ENCODE measurements at places on chromosomes 16 and 17.
A peak's percentile ranks its signal among the peaks of the same experiment; 100 is the strongest.

DNA sequence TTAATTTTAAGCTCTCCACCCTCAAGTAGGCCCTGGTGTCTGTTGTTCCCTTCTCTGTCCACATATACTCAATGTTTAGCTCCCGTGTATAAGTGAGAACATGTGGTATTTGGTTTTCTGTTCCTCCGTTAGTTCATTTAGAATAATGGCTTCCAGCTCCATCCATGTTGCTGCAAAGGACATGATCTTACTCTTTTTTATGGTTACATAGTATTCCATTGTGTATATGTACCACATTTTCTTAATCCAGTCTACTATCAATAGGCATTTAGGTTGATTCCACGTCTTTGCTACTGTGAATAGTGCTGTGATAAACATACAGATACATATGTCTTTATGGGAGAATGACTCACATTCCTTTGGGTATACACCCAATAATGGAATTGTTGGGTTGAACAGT is 111.4 kb upstream of the NACA2 start:
- DNase-seq = no peak

DNA sequence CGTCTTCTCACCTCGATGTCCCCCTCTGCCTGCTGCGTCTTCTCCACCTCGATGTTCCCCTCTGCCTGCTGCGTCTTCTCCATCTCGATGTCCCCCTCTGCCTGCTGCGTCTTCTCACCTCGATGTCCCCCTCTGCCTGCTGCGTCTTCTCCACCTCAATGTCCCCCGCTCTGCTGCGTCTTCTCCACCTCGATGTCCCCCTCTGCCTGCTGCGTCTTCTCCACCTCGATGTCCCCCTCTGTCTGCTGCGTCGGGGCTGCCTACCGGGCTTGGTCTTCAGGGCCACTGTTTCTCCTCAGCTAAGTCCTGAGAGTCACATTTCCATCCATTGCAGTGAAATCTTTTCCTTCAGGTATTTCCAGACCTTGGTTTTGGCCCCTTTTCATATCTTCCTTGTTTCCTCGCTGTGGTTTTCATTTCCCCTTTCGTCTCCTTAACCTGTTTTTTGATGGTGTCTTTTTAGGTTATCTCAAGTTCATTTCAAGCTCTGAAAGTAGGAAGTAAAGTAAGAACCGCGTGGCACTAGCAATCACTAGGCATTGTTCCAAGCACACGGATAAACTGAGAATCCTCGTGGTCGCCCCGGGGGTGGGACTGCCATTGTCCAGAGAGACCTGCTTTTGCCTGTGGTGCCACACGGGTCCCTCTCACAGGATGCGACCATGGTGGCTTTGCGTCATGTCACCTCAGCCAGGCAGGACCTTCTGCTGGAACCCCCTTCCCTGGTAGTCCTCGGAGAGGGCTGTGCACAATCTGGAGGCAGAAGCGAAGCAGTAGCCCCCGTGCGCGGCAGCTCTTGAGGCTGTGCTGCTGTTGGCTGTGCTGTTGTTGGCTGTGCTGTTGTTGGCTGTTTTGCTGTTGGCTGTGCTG is 9.5 kb upstream of the ZNF750 start:
- no peak for DNase-seq

GRCh38 chr16:4615384-4616046 is 827 bp upstream of the UBALD1 start:
- DNase-seq = peak; percentile 75

DNA sequence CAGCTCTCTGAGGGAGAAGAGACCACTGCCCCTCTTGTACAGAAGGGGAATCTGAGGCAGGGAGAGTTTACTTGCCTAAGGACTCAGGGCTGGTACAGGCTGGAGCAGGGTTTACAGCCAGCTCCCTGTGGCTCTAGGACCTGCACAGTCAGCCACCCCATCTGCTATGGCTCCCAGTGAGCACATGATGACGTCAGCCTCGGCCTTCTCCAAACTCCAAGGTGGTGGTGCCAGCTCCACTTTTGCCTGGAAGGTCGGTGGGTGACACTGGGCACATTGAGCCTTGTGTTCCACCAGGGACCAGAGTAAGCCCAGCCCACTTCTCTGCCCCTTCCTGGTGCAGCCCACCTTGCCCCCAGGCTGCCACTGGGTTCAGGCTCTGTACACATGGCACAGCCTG is 202.2 kb downstream of the ENGASE start:
- DNase-seq = no peak

GRCh38 chr16:85649411-85650134 is 36.5 kb downstream of the GSE1 start:
- DNase-seq = no peak

DNA sequence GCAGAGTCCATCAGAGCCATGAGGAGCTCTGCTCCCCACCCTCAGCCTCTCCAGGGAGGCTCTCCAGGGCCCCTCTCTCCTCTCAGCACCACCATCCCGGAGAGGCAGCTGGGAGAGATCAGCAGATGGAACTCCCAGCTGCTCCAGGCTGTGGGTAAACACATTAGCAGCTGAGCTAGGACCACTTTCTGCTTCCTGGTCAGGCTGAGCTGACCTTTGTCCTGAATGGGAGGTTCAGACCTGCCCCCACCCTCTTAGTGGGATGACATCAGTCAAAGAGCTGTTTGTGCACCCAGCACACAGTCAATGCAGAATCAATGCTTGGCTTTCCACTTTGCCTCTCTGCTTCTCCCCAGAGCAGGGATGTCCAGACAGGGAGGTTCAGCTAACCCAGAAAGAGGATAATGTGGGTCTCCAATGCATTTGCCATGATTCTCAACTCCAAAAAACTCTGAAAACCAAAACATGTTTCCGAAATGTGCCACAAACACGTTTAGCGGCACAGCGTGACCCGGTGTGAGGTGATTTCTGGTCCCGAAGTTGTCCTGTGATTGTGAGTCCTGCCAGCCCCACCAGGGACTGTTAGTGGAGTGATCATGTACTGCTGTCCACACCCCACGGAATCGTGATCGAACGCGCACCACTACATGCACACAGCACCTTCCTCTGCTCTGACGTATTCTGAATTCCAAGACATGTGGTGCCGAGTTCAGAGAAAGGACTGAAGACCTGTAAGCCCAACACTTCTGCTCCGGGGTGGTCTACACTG is 6.7 kb downstream of the GPR142 start:
- no peak for DNase-seq

DNA sequence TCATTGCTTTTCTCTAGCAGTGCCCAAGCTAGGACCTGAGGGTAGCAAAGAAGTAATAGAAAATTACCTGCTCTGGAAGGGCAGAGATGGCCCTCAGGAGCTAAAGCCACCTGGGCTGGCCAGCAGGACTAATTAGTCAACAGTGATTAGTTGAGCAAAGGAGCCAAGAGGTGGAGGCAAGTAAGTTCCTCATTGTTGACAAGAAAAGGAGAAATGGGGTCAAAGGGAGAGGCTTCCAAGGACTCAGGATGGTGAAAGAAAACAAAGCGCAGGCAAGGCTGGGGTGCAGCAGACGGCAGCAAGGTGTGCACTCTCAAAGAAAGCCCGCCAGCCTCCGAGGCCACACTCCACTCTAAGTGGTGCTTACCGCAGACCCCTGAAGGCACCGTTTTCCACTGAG is 44.6 kb downstream of the CMTM4 start:
- DNase-seq = no peak

GRCh38 chr17:47929218-47930000 is 12.0 kb upstream of the PNPO start:
- DNase-seq = peak; percentile 52

DNA sequence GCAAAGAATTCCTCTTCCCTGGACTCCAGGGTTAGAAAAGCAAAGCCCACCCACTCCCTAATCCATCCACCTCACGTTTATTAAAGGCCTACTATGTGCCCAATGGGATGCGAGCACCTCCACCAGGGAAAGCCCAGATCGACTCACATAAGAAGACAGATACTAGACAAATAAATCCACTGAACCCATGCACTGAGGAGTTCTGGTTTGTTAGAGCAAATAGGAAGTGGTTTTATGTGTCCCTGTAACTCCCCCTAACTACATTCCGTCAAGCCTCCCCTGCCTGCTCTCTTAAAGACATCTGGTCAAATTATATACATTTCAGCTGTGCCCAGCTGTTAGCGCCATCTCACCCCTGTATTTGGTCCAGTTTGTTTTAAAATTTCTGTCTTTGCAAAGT is 218.5 kb upstream of the RPL38 start:
- no peak for DNase-seq

DNA sequence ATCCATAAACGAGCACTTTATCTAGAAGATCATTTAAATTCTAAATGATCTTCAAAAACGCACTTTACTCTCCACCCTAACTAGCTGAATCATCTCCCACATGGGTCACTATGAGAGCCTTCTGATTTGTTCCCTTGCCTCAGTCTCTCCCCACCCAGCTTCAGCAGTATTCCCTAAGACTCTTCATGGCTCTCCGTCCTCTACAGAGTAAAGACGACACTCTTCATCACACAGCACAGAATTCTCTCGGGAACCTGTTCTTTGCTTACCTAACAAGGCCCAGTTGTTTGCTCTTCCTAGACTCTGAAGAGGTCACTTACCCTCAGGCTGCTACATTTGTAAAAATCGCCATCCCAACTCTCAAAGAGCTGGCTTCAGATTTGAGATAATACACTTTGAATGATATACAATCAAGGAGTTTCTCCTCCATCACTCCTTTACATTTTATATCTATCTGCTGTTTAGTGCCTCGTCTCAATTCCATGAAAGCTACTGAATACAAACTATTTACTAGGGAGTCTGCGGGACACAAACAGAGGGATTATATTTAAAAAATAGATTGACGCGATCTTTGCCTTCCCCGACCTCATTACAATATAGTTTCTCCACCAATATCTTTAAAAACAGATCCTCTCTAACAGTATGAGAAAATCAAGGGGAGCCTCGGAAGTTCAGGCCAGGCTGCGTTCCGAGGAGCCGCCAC is 511 bp upstream of the LIG3 start:
- no peak for DNase-seq

GRCh38 chr17:66540131-66540781 is 237.8 kb downstream of the PRKCA start:
- DNase-seq = peak; percentile 41

DNA sequence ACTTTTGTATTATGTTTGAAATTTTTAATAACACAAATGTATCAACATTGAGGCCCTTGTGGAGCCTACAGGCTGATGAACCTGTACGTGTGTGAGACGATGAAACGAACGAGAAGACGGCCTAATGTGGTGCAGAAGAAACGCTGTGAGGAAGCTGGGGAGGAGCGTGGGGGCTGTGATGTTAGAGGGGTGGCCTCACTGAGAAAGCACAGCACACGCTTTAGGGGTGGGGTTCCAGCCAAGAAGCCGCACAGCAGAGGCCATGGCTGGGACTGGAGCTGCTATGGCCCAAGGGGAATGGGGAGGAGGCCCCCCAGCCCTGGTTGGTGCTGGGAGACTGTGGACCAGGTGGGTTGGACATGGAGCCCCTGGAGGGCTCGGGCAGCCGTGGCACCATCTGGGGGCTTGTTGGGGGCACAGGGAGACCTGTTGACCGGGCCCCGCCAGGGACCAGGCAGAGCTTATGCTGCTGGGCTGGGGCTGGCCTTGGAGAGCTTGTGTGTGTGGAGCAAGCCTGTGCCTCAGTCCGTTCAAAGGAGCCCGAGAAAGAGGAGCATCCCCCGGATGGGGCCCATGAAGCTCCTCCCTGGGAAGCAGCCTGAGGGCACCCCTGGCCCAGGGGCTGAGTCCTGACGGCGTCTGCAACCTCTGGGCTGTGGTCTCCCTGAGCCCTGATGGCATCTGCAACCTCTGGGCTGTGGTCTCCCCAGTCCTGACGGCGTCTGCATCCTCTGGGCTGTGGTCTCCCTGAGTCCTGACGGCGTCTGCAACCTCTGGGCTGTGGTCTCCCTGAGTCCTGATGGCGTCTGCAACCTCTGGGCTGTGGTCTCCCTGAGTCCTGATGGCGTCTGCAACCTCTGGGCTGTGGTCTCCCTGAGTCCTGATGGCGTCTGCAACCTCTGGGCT is 44.7 kb downstream of the METRNL start:
- peak; percentile 11 for DNase-seq

- no peak for DNase-seq
Measured at GRCh38 chr16:35177851-35178250, 1718.4 kb downstream of the TP53TG3F start.

DNA sequence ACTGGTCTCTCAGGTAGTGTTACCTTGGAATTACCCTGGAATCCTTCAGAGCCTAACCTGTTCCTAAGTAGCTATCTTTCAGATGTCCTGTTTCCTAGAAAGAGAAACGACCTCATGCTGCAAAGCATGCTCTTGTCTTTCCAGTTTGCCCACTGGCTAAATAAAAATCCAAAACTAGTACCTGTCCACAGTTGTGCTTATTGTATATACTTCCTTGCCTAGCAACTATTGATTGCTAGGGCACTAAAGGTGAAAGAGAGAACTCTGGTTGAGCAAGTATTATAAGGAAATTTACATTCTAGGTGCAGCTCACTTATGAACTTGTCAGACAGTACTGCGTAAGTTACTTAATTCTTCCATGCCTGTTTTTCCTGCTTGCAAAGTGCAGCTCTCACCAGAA is 38.5 kb downstream of the LIG3 start:
- no peak for DNase-seq

DNA sequence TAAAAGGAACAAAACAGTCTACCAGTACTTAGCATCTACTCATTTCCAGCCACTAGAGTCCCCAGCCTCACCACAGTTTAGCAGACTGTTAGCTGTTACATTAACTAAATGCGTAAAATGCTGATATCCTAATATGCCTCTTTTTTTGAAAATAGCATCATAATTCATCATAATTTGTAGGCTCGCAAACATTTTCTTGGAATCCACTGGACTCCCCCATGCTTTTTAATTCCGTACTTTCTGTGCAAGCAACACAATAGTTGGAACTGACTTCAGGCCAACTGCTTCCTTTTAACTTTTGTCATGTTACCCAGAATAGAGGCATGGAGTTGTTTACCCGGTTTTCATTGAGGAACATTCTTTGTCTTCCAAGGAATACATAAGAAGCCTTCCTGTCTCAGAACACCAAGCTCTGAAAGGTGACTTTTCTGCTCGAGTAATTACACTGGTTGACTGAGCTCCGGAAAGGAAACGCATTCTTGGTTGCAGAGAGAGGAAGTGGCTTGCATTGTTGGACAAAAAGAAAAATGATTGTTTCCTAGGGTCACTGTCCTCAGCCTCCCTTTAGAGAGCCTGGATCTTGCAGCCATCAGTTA is 30.9 kb upstream of the SEC14L1 start:
- no peak for DNase-seq
